ENCODE measurements at places on chromosomes 16 and 17.
A peak's percentile ranks its signal among the peaks of the same experiment; 100 is the strongest.

- DNase-seq, result no peak
Measured at GRCh38 chr16:72072514-72073342, 9.7 kb downstream of the HPR start.

- no peak for DNase-seq
Measured at GRCh38 chr17:75087182-75087557, 584 bp upstream of the SLC16A5 start.

- no peak for DNase-seq
Measured at GRCh38 chr17:80664217-80664790, 119.7 kb downstream of the RPTOR start.

- peak; percentile 51 for DNase-seq
Measured at GRCh38 chr17:32783602-32784001, 93.3 kb downstream of the MYO1D start.

- DNase-seq, result no peak
Measured at GRCh38 chr16:65114527-65114926, 7.3 kb downstream of the CDH11 start.

DNA sequence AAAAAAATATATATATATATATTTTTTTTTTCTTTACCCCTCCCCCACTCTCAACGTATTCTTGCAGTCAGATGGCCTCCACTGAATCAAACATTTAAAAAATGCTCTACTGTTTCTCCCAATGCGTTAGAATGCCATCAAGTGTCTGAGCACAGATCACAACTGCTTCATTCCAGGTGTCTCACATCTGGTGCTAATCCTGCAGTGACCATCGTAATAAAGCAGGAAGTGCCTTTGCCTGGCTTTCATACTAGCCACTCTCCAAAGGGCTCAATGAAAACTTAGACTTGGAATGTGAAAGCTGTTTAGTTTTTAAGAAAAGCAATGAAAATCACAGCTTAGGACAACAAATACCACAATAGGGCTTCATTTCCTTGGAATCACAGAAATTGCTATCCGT lies 37.2 kb downstream of the SKAP1 start:
- no peak for DNase-seq

- peak; percentile 45 for DNase-seq
Measured at GRCh38 chr16:72961115-72961832, 86.7 kb downstream of the ZFHX3 start.

DNA sequence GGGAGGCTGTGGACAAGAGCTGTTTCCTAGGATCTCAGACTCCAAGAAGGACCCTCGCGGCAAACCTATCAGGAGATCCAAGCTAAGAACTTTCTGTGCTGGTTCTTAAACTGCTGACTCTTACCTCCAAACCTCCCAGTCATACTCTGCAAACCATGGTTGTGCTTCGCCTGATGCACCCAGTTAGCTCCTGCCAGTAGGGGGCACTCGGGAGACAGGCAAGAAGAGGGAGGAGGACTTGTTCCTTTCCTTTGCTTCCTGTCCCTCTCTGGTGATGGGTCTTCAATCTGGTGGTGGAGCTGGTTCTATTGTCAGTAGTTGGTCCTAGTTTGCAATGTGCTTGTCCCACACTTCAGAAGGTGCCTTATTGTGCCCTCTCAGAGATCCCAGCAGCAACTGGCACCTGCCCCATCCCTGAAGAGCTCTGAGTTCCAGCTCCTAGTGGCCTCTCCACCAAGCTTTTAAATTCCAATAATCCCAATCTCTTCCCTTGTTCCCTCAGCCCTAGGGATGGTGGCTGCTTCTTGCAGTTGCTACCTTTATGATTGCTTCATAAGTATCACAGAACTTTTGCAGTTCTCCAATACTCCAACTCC lies 113.5 kb upstream of the RPL38 start:
- DNase-seq, result no peak

GRCh38 chr16:4994719-4995434 lies 36.7 kb downstream of the SEC14L5 start:
- no peak for DNase-seq

DNA sequence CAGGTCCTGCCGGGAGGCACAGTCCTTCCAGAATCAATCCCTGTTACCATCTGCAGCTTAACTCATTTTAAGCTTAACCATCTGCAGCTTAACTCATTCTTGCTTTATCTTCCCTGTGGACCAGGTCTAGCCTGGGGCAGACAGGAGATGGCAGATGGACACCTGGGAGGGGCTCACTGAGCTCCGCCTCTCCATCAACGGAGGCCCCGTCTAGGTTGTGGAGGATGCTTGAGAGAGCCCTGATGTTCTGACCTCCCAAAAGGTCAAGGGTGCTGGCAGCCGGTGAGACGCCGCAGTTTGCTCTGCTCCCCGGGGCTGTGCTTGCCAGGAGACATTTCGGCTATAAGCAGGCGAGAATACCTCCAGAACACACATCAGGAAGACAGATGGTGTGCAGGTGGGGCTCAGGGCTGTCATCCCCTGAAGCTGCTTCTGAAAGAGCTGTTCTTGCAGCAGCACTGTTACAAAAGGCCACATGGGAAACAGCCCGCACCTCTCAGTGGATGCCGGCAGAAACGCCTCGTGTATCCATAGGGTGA lies 41.3 kb downstream of the BAIAP2 start:
- DNase-seq, result no peak

DNA sequence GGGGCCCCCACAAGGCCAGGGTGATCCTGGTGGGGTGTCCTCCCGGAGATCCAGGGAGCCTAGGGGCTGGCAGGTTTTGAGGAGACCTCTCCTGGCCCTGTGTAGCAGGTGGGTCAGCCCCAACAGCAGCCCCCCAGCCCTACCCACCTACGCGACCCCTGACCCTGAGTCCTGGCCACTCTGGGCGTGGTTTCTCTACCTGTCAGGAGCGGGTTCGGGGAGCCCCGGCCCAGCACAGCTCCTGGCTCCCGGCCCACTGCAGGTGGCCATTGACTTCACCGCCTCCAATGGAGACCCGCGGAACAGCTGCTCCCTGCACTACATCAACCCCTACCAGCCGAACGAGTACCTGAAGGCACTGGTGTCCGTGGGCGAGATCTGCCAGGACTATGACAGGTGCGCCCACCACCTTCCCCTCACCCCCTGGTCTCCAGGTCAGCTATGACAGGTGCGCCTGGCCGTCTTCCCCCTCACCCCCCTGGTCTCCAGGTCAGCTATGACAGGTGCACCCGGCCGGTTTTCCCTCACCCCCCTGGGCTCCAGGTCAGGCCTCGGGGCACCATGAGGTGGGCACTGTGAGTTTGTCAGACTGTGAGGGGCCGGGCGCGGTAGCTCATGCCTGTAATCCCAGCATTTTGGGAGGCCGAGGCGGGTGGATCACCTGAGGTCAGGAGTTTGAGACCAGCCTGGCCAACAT lies 13.0 kb downstream of the CPNE7 start:
- no peak for DNase-seq

- no peak for DNase-seq
Measured at GRCh38 chr17:11991461-11991860, 5.8 kb downstream of the ZNF18 start.

GRCh38 chr16:2819179-2819938 lies 2.3 kb downstream of the PRSS21 start:
- DNase-seq, result no peak

- DNase-seq, result no peak
Measured at GRCh38 chr17:61144617-61145564, 254.8 kb upstream of the TBX2 start.

- DNase-seq, result no peak
Measured at GRCh38 chr17:7818746-7819645, 15.0 kb upstream of the KDM6B start.

GRCh38 chr17:4733073-4733531 lies 1.9 kb downstream of the MED11 start:
- DNase-seq, result no peak

- DNase-seq, result no peak
Measured at GRCh38 chr17:81402981-81403467, 7.8 kb downstream of the BAHCC1 start.

DNA sequence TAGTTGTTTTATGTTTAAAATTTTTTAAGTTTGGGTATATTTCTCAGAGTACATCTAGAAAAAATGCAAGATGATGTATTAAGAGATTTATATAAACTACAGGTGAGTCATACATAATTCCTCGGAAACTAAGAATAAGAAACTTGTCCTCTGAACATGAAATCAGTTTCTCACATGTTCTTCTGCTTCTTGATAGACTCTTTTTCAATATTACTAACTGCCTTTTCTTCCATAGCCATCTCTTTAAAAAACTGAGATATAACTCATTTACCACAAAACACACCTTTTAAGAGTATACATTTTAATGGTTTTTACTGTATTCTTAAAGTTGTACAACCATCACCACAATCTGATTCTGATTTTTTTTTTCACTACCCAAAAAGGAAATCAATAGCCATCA lies 238.4 kb upstream of the AXIN2 start:
- no peak for DNase-seq

- no peak for DNase-seq
Measured at GRCh38 chr16:31189412-31189778, 9.5 kb downstream of the FUS start.

DNA sequence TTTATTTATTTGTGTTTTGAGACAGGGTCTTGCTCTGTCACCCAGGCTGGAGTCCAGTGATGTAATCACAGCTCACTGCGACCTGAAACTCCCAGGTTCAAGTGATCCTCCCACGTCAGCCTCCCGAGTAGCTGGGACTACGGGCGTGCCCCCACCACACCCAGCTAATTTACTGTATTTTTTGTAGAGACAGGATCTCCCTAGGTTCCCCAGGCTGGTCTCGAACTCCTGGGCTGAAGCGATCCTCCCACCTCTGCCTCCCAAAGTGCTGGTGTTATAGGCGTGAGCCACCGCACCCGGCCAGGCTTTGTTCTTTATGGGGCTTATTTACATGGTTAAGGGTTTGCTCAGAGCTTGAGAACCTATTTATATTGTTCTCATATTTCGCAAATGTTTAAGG lies 5.8 kb upstream of the MEIOB start:
- DNase-seq, result no peak

DNA sequence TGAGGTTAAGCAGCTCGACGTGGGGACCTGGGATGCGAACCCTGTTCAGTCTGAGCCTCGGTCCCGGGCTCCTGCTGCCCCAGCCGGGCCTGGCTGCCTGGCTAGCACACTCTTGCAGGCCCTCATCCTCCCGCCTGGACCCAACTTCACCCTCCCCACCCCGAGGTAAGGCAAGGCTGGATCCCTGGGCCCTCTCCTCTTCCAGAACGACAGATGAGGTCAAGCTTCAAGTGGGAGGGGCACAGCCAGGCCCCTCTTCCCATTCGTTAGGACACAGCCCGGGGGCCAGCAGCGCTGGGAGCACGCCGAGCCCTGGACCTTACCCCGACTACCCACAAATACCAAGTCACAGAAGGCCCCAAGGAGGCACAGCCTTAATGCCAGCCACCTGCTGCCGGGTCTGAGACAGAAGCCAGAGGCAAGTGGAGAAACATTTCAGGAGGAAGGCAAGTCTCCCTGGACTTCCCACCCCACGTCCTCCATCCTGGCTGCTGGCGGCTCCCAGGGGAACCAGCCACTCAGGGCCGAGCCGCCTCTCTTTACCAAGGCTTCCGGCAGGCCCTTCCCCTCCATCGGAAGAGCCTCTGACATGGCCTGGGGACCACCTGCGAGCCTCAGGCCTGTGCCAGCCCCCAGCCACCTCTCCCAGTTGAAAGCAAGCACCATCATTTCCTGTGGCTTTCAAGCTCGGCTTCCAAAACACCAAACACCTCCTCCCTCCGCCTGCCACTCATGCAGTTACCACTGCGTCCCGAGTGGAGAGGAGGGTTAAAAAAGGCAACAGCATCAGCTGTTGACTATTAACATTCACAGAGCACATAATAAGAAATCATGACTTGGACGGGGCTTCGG lies 59.9 kb downstream of the RPH3AL start:
- no peak for DNase-seq

DNA sequence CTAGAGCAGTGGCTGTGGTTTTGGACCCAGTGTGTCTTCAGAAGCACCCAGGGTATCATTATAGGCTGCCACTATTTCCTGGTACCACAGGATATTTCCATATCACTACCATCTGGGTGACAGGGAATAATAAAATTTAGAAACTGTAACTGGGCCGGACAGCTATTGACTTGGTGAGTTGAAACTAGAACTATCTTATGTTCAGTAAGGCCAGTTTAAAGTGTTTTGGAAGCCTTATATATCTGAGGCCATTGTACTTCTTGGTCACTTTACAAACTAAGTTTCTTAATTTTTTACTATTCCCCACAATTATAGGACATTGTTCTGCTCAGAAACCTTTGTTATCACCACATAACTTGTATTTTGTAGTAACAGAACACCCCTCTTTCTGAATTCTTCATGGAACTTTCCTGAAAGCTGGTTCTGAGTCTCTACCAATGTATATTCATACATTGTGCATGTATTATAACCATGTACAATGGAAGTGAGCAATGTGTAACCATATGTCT lies 34.0 kb downstream of the ZNF207 start:
- no peak for DNase-seq

DNA sequence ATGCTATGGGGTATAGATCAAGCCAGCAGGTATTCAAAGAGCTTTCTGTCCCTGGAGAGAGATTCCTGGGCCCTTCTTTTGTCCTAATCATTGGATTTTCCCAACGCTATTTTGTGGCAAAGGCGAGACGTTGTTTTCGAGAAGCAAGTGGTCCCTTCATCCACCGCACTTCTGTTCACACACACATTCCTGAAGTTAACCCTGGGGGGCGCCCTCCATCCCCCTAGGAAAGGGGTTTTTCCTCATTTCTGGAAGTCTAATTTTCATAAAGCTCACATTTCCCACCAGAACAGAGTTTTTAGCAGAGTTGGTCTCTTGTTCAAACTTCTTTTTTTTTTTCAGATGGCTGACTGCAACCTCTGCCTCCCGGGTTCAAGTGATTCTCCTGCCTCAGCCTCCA lies 11.9 kb downstream of the SCGB1C2 start:
- no peak for DNase-seq

DNA sequence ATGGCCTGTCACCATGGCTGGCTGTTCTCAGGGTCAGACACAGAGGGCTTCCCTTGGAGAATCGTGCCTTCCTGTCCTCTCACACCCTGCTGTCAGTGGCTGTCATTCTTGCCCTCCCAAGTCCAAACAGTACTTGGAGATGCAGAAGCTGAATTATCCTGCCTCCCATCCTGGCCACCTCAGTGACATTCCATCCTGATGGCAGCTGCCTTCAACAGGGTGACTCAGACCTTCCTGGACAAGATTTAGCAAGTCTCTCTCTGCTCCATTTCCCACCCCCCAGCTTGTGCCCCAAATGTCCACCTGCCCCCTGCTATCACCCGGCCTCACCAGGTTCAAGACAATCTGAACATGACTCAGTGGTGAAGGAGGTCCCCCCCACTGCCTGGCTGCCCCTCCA lies 4.8 kb upstream of the KRT36 start:
- DNase-seq, result no peak

DNA sequence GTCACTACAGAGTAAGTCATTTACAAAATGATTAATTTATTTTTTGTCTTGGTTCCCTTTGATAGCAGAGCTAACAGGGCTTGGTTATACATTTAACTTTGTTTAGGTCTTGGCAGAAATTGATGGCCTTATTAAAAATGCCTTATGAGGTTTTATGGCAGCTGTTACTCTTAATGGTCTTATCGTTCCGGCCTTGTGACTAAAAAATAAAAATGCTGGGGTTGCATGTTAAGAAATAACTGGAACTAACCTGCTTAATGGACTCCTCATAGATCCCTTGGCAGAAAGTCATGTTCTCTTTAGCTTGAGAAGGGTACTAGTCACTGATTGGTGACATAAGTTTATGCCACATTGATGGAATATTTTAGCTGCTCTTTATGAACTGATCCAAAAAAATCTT lies 18.3 kb downstream of the COX11 start:
- no peak for DNase-seq
